ENCODE measurements at places on chromosomes 4 and X.

DNA sequence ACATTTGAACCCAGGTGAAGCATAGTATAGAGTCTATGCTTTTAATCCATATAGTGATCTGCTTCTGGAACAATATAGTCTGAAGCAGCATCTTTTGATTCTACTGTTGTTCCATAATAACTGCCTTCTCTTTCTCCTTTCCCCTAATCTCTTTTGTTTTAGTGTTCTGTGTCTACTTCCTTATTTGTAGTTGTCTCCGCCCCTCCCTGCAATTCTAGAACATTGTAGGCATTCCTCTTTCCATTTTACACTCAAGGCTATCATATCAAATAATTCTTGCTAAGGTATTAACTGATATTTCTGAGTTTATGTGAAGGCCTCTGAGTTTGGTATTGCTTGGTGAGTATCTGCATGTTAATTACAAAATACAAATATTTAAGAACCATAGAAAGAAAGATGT is 11.6 kb downstream of the BLTP1 start:
- no peak for DNase-seq

DNA sequence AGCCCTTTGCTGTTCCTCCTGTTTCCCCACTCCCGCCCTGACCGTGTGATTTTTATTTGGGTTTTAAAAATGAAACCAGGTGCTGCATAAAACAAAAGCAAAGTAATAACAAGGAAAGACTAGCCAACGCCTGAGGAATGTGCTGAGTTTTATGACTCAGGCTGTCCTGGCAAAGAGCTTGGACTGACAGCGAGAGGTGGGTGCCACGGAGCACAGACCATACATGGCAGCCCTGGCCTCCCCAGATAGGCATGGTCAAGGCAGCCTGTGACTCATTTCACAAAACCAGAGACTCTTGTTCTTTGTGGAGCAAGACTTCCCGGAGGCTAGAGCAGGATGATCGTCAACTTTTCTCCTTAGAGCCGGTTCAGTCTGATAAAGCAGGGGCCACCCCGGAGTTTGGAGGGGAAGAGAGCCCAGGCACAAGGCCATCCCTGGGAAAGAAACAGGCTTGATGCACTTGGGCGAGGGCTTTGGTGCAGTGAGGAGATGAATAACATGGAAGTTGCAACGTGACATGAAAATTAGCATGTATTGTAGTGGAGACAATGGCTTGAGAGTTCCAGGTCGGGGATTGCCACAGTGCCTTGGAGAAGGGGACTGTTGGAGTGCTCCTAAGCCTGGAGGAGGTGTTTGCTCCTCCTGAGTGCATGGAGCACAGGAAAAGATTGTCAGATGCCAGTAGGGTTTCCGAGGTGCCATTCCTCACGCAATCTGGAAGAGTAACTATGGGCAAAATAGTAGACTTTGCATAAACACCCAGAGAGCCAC is 54.8 kb downstream of the C4orf51 start:
- DNase-seq: no peak

- DNase-seq: no peak
Observed at GRCh38 chrX:47146936-47147859, 2.2 kb downstream of the RBM10 start.

GRCh38 chrX:5051831-5052491 is 1176.7 kb downstream of the NLGN4X start:
- no peak for DNase-seq

DNA sequence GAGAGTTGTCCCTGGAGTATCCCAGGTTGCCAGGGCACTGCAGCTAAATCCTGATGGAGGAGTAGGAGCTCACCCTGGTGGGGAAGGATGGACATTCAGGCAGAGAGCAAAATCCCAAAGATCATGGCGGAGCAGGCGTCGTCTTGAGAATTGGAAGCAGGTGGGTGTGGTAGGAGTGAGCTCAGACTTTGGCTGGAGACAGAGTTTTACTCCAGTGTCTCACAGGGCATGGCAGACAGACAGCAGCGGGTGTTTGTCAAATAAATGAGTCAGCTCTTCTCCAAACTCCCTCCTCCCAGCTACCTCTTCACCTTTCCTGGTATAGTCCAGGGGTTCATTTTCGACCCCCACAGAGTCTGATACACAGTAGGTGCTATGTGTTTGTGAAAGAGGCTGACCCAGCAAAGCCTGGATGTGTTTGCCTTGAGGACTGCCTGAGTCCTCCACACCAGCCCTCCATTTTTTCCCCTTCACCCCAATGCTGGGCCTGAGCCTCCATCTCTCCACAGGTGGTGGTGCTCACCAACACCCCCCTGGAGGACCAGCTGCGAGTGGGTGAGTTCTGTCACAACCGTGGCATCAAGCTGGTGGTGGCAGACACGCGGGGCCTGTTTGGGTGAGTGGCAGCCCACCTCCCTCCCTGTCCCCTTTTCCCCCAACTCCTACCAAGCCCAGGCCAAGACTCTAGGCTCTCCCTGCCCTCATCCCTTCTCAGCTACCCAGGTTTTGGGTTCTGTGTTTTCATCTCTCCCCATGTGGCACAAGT is 6.9 kb downstream of the UBA1 start:
- no peak for DNase-seq

GRCh38 chr4:36740796-36741310 is 459.4 kb downstream of the DTHD1 start:
- DNase-seq: no peak

DNA sequence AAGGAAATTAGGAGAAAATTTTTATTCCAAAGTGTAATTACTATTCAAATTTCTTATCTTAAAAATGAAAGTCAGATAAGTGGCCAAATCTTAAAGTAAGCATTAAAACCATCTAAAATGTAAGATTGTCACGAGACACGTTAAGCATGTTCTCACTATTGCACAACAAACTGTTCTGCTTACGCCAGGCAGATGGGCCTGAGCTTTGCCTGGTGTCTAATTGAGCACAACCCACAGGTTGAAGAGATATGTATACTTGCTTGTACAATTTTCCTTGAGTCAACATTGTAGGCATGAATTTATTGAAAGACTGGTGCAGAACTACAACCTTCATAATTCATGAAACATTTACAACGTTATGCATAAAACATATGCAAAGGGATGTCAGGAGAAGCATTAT is 3.9 kb downstream of the RNF128 start:
- no peak for DNase-seq

- no peak for DNase-seq
Observed at GRCh38 chrX:134443461-134443860, 16.5 kb upstream of the HPRT1 start.

- no peak for DNase-seq
Observed at GRCh38 chrX:6238576-6238975, 9.9 kb upstream of the NLGN4X start.

All from CD4-positive, alpha-beta T cell treated with Interleukin-12 subunit alpha and Interleukin-12 subunit beta, for 1 hour (primary cell).